Stimulated activated CD4-positive, alpha-beta T cell treated with anti-CD3 and anti-CD28 coated beads, Interleukin-12 subunit alpha, Interleukin-12 subunit beta, amount 100 ng/mL, for 48 hours (primary cell): ENCODE measurements at places on chromosomes 11 and 22.

- no peak for DNase-seq
Observed at GRCh38 chr11:34614344-34615104, 6.4 kb upstream of the EHF start.

DNA sequence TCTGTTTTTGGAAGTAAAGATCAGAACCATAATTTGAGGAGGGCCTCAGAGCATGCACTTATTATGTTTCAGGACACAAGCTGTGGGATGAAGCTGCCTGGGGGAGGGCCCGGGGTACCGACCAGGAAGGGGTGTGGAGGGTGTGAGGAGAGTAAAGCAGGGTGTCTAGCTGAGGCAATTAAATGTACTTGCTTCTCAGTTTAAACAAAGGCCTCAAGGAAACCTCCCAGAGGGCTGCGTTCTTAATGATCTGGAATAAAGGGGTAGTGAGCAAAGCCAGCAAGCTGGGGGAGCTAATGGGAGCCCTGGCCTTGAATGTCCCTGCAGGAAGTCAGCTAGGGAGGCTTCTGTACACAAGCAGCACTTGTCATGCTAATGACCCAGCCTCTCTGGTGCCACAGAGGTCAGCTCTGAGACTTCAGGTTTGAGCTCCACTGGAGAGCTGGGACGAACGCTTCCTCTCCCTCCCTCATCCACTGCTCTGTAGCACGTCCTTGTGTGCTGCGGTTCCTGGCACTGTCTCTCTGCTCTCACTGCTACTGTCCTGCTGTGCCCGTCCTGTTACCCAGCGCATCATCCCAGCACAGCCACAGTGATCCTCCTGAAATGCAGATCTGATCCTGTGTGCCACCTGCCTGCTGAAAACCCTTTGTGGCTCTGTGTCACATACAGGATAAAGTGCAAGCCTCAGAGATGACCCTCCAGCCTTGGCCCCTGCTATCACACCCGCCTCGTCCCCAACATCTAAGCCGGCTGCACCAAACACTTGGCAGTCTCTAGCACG is 159.7 kb downstream of the DBX1 start:
- no peak for DNase-seq

- no peak for DNase-seq
Observed at GRCh38 chr11:95102733-95103132, 13.1 kb downstream of the ENDOD1 start.

DNA sequence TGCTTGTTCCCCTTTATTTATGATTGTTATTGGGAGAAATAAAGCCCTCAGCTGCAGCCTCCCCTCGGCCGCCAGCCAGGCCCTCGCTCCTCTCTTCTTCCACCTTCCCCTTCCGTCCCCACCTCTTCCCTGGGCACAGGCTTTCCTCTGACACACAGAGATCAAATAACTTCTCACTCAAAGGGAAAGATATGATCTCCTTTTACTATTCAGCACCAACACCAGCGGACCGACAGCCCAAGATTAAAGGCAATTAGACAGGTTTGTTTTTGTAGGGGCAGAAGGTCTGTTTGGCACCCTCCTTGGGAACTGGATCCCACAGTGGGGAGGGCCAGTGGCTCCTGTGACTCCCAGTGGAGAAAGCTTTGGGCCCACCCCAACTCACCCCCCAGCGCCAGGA is 23.0 kb downstream of the NECTIN1 start:
- DNase-seq, result no peak

- no peak for DNase-seq
Observed at GRCh38 chr22:38570779-38571364, 889 bp upstream of the DMC1 start.

DNA sequence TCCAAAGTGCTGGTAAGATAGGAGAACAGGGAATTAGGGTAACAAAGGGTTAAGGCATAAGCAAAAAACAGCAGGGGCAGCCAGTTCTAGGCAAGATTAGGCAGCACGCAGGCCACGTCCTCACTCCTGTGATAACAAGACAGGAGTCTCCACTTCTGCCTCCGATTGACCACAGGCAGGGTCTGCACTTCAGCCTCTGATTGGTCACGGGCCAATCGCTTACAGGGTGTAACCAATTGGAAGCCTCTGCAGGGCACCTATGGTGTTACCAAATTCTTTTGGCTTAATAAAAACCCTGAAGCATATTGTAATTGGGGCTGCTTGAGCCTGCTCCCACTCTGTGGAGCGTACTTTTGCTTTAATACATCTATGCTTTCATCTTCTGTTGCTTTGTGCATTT is 12.2 kb upstream of the GSTP1 start:
- no peak for DNase-seq

- no peak for DNase-seq
Observed at GRCh38 chr11:134020598-134020997, 48.3 kb upstream of the JAM3 start.

GRCh38 chr11:30131535-30131934 is 99.3 kb upstream of the FSHB start:
- no peak for DNase-seq

GRCh38 chr11:30483056-30483455 is 103.1 kb downstream of the MPPED2 start:
- no peak for DNase-seq

GRCh38 chr11:125890447-125891100 is 3.1 kb downstream of the HYLS1 start:
- no peak for DNase-seq

DNA sequence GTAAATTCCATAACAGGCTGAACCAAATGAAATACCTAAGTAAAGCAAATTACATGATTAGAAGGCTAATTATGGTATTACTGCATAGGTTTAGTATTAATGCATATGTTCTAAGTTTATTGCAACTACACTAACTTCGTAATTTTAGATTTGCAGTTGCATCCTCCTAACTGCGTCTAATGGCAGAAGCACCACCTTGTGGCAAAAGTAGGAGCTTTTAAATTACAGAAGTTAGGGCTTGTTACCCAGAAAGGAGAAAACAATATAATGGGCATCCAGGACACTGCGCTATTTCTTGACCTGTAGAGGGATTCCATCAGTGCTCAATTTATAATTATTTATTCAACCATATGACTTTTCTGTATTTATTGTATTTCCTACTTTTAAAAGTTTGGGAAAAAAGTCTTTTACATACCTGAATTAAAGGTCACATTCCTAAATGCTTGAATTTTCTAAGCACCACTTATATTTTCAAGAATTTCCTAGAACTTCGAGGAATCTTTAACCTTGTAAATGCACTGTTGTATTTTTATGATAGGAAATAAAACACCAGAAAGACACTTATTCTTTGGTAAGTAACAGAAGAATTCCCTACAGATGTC is 16.3 kb upstream of the GPR83 start:
- no peak for DNase-seq

DNA sequence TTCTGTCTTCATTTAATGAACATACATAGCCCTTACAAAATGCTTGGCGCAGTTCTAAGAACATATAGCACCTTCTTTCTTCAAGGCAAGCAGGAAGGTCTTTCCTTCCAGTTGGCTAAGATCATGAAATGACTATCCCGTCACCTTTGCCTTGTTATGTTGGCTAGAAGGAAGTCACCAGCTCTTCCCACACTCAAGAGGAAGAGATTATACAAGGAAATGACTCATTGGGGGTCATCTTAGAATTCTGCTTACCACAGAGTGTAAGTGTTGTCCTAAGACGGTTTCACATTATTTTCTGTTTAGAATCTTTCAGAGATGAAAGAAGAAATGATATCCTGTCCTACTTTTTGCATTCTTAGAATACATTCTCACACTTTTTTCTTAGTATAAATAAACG is 808.0 kb upstream of the LUZP2 start:
- DNase-seq, result no peak

DNA sequence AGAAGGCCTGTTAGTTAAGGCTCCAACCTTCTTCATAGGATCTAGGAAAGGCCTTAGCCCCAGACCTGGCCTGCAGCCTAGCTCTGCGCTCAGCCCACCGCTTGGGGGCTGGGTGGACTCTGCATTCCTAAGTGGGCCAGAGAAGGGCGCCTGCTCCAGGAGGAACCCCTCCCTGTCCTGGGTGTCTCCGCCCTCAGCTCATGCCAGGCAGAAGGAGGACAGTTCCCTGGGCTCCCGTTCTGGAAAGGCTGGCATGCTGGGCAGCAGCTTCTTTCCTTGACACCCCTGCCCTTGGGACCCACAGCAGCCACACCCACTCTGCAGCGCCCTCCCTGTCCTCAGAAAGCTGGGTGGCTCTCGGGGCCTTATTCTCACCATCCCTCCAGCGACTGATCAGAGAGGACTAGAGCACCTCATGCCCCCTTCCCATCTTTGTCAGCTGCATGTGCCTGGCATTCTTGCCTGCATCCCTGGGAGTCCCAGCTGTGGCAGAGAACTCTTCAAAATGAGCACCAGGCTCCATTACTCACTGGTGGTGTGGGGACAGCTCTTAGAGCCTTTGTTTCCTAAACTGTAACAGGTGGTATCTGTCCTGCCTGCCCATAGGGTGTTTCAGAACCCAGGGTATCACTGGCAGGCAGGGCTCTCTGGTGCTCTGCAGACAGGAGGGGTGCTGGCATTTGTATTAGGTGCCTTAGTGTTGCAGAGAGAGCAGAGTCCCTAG is 20.3 kb upstream of the MYRF start:
- no peak for DNase-seq

GRCh38 chr22:49887702-49888101 is 30.5 kb downstream of the ALG12 start:
- DNase-seq, result no peak

GRCh38 chr11:76750746-76751145 is 32.4 kb upstream of the TSKU start:
- no peak for DNase-seq

GRCh38 chr22:48084041-48084728 is 1321.7 kb downstream of the TBC1D22A start:
- DNase-seq, result no peak
